ENCODE measurements at places on chromosomes 12 and 14.
A peak's percentile ranks its signal among the peaks of the same experiment; 100 is the strongest.

- no peak for DNase-seq
These were observed 482.8 kb downstream of the PRKD1 start for GRCh38 chr14:29444805-29445204.

DNA sequence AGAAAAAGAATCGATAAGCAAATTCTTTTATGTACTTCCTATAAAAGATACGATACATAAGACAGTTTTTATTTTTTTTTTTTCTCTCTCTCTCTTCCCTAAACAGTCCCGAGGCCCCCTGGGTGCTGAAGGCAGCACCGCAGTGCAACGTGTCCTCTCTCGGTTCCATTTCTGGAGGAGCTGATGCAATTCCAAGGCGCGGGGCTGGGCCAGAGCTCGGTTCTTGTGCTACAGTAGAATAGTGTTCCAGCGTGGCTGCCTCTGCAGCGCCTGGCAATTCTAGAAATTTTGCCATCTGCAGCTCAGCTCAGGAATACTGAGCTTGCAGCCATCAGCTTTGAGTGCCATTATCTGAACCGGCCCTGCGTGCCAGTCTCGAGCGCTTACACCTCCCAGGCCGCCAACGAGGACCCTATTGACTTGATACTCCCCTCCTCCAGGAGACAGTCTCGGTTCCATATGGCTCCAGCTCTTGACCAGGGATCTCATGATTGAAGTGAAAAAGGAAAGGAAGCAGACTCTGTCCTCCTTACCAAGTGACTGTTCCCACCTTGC is 630 bp downstream of the ALDH1L2 start:
- peak; percentile 13 for DNase-seq

DNA sequence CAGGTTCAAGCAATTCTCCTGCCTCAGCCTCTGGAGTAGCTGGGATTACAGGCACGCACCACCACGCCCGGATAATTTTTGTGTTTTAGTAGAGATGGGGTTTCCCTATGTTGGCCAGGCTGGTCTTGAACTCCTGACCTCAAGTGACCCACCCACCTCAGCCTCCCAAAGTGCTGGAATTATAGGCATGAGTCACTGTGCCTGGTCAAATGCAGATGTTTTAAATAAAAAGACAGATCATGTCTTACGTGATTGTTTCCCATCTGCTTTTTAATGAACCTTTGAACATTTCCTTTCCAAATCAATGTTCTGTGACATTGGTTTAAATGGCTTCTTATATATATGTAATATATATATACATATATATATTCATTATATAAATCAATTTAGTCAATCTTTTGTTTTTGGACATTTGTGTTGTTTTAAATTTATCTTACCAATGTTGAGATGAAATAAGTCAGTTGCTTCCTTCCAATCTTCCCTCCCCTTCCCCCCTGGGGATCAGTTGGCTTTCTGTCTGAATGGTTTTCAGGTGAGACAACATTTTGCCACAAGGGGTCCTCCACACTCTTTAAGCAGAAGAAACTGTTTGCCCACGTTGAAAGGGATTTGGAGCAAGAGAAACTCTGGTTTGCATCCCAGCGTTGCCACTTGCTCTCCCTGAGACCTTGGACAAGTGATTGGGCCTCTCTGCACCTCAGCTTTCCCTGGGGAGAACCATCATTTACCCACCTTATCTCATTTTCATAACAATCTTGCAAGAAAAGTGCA is 47.6 kb upstream of the RBM19 start:
- peak; percentile 13 for DNase-seq

DNA sequence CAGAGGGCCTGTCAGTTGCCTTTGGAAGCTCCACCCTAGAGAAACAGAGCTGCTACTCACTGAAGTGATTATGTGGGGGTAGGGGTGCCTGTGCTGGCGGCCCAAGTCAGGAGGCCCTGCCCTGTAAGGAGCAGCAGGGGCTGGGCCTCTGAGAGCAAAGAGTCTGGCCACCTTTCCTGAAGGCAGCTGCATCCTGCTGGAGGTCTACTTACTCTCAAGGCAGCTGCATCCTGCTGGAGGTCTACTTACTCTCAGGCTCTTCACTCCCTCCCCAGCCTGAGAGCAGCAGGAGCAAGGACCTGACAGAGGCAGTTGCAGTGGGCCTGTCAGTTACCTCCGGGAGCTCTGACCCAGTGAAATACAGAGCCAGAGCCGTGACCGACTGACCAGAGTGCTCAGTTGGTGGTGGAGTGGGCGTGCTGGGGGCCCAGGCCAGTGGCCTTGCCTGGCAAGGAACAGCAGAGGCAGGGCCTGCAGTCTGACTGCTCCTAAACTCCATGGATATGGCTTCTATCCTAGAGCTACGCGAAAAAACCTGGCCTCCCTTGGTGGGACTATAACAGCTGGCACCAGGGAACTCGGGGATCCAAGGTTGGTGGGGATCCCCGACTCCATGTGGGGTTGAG is 32.3 kb downstream of the RAD51B start:
- DNase-seq, result no peak

GRCh38 chr14:77120771-77121743 is 20.5 kb downstream of the ZDHHC22 start:
- DNase-seq, result peak; percentile 35

GRCh38 chr14:52049721-52050588 is 18.9 kb downstream of the NID2 start:
- DNase-seq, result no peak

DNA sequence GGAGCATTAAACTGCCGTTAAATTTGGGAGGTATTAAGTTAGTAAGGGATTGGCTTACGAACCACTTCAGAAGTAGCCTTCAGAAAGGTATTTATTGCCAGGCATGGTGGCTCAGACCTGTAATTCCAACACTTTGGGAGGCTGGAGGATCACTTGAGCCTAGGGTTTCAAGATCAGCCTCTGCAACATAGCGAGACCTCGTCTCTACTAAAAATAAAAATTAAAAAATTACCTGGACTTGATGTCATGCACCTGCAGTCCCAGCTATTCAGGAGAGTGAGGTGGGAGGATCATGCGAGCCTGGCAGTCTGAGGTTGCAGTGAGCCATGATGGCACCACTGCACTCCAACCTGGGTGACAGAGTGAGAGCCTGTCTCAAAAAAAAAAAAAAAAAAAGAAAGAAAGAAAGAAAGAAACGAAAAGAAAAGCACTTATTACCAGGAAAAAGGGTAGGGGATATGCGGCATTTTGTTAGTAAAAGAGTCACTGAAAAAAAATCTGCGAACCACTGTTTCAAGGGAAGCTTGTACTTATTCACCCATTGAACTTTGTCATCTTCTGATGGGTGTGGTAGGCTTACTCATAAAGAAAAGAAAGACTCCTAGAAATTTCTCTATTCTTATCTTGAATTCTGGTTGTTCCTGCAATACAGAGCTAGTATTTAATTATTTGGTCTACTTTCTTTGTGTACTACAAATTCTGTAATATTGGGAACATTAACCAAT is 33.6 kb upstream of the PLEKHA5 start:
- DNase-seq, result peak; percentile 31

GRCh38 chr14:101730626-101731186 is 30.8 kb upstream of the PPP2R5C start:
- DNase-seq, result no peak

GRCh38 chr14:44785096-44785495 is 176.7 kb downstream of the KLHL28 start:
- no peak for DNase-seq

GRCh38 chr12:46938071-46938678 is 112.4 kb upstream of the SLC38A4 start:
- DNase-seq, result peak; percentile 14

GRCh38 chr12:100267603-100268281 is 765 bp downstream of the SCYL2 start:
- DNase-seq, result peak; percentile 36

DNA sequence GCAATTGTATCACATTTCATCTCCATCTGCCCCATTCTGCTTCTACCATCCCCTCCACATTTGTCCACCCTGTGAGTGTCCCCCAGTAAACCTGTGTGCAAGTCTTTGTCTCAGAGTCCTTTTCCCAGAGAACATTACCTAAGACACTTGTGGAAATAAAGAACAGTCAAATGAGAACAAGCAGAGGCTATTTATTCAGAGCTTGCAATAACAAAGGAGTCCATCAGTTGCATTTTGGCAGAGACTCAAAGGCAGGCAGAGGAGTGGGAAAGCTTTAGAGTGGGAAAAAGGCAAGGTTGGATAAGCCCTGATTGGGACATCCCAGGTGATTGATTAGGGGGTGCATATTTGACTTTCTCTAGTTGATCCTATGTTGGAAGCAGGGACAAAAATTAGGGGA is 18.2 kb upstream of the PPFIBP1 start:
- DNase-seq, result no peak

GRCh38 chr14:69878251-69878650 is 965 bp upstream of the SMOC1 start:
- no peak for DNase-seq

DNA sequence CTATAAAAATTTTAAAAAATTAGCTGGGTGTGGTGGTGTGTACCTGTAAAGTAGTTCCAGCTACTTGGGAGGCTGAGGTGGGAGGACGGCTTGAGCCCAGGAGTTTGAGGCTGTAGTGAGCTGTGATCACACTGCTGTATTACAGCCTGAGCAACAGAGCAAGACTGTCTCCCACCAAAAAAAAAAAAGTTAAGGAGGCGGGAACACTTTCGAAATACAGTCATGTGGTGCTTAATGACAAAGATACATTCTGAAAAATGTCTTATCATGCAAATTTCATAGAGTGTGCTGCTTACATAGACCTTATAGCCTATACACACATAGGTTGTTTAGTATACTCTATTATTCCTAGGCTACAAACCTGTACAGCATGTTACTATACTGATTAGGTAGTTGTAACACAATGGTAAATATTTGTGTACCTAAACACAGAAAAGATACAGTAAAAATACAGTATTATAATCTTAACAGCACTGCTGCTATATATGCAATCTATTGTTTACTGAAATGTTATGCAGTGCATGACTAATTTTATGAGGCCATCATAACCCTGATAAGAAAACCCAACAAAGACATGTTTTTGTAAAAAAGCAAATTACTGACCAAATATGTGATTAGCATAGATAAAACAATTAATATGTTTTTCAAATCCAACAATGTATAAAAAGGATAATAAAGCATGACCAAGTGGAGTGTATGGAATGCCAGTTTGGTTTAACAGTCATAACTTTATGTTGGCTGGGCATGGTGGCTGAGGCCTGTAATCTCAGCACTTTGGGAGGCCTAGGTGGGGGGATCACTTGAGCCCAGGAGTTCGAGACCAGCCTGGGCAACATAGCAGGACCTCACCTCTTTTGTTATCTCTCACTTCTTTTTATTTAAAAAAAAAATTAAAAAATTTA is 11.4 kb downstream of the EIF2S1 start:
- DNase-seq, result no peak

DNA sequence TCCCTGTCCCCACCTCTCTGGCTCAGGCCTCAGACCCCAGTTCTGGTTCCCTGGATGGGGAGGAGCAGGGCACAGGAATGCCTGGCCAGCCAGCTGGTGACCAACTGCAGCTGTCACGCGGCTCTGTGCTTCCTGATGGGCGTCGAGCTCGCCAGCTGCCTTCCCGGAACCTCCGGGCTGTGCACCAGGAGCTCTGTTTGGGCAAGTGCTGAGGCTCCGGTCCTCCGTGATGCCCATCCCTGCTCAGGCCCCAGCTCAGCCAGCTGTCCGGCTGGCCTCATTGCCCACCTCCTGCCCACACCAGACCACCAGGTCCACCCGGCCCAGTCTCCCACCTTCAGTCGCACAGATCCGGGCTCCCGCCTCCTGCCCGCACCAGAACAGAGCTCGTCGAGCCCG is 4.8 kb downstream of the IFFO1 start:
- no peak for DNase-seq

GRCh38 chr12:53496752-53497032 is 2.6 kb downstream of the MAP3K12 start:
- DNase-seq, result no peak

DNA sequence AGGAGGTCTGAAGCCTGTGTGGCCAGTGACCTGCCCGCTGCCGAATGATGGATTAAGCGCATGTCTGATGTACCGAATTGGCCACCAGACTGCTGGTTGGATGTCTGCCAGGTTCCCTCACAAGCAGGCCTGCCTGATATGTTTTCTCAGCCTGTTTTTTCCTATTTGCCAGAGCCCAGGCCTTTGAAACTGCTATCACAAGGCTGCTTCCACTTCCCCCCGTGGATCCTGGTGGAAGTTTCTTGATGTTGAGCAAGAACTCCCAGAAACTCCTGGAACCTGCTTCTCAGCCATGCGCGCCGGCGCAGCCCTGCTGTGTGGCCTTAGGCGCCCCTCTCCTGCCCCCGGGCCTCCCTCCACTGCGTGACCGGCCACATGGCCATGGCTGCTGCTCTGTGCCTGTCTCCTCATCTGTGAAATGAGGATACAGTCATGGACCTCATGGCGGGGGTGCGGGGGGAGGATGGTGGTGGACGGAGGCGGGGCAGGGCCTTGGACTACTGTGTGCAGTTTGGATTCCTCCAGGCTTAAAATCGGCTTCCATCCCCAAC is 56.6 kb downstream of the CALM1 start:
- peak; percentile 40 for DNase-seq

DNA sequence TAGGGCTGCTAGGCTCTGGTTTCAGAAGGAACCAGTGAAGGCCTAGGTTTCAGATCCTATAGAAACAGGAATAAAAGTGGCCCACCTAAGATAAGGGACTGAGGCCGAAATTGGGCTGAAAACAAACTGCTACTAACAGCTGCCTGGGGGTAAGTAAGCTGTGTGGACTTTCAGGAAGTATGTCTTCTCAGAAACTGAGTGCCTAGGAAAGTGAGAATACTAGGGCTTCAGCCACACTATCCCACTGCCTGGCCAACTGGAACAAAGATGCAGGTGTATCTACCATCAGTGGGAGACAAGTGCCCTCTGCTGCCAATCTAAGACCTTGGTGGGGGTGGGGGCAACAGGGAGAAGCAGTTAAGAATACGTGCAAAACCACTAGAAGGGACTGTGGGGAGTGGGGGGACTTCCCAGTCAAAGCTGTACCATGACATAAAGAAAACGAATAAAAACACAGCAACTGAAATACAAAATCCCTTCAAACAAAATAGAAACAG is 82.5 kb downstream of the MED13L start:
- DNase-seq, result no peak

DNA sequence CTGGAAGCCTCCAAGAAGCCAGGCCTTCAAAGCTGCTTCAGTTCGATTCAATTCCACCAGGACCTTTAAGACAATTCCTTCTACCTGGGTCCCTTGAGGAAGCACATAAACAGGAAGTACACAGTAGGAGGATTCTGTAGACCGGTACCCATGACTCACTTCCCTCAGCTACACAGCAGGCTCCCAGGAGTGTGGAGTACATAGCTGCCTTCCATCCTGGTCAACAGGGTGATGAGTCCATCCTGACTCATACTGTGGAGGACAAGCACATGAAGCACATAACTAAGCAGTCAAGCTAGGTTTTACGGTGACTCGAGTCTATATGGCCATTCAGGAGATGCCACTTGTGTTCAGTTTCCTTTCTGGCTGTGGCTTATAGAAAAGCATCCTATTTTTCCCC is 197.6 kb upstream of the RBM19 start:
- DNase-seq, result peak; percentile 96

- DNase-seq, result no peak
These were observed 31.5 kb downstream of the CCNK start for GRCh38 chr14:99512571-99513182.

Measured in kidney tubule cell (primary cell).